ENCODE measurements at places on chromosomes 6 and 20. TPM values are rescaled to one million over a fixed set of nuclear protein-coding genes. Genes with fewer than 3 reads are reported as not detected.
A peak's percentile ranks its signal among the peaks of the same experiment; 100 is the strongest.

RBPJL gene
- total RNA-seq, result not detected

PNLDC1 gene
- not detected for total RNA-seq

DNA sequence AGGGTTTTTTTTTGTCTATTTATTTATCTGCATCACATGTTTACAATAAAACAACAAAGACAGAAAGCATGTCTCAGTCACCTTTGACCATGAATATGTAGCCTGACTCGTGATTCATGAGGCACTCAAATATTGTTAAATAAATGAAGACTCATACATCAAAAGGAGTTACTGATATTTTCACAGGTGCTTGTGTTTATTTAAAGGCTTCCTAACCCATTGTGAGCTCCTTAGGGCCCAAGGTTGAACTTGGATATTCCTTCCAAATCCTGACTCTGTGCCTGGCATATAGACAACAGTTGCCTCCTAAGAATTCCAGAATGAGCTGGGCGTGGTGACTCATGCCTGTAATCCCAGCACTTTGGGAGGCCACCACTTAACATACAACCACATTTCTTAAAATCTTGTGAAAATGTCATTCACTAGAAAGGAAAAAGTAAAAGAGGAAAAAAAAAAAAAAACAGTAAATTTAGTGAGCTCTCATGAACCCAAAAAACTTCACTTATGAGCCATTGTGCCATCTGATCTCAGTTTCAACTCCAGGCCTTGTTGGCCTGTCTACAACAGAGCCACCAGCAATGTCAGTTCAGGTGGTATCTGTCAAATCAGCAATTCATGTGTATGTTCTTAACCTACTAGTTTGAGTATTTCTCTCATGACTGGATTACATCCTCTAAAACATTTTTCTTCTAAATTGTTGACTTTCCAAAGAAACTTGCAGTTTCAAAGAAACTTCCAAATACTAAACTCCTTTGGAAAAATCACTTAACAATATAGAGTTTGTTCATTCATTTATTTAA, 162.7 kb upstream of the MARCKS start:
- no peak for DNase-seq

DNA sequence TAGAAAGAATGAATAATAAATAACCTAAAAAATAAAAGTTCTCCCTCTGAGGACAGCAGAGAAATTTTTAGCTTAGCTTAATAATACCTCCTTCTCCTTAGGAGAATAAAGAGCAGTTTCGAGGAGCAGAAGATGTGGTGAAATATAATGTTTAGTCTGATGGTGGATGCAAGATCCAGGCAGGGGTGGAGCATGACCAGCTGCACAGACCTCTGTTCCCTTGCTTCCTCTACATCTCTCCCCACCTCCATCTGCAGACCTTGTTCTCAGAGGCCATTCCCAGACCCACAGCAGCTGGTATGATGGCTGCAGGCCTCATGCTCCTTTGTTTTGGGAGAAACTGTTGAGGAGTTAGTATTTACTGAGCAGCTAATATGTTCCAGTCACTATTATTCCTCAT, 1.5 kb downstream of the BTN3A2 start:
- DNase-seq, result no peak

DNA sequence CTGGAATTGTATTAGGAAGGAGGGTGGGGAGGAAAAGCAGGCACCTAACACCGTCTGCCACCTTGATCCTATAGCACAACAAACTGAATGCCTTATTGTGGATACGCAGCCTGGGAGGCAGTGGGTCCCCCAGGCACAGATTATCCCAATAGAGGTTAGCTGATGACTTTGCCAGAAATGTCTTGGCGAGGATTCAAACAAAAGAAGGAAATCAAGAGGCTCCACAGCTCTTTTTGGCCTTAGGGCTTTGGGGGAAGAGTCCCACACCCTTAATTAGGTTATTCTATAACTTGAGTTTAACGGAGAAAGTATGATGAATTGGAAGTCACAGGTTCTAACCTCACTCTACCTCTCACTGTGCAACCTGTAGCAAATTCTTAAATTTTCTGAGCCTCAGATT, 102.0 kb downstream of the MRPL14 start:
- DNase-seq, result no peak

- no peak for DNase-seq
Measured at GRCh38 chr20:38094373-38094891, 60.9 kb downstream of the RPRD1B start.

DNA sequence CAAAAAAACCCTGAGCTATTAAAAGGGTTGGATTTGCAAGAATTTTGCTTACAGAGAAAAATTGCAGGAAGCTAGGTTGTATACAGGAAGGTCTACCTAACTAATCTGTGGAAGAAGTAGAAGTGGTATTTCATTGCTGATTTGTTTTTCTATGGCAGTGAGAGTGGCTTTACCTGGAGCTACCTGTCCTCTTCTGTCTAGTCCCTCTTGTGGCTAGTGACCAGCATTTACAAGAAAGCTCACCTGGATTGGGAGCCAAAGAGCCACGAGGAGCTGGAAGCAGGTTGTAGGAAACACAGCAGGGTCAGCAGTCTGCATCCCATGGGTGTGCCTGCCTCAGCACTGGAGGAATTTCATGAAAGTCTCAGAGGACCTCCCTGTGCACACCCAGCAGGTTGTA, 120.3 kb upstream of the RALGAPA2 start:
- DNase-seq, result no peak

PI3 gene
- total RNA-seq, result not detected

- DNase-seq, result peak; percentile 67
Measured at GRCh38 chr20:17570347-17571152, 675 bp downstream of the DSTN start.

TOX2 gene
- total RNA-seq, result 1.8 TPM

DNA sequence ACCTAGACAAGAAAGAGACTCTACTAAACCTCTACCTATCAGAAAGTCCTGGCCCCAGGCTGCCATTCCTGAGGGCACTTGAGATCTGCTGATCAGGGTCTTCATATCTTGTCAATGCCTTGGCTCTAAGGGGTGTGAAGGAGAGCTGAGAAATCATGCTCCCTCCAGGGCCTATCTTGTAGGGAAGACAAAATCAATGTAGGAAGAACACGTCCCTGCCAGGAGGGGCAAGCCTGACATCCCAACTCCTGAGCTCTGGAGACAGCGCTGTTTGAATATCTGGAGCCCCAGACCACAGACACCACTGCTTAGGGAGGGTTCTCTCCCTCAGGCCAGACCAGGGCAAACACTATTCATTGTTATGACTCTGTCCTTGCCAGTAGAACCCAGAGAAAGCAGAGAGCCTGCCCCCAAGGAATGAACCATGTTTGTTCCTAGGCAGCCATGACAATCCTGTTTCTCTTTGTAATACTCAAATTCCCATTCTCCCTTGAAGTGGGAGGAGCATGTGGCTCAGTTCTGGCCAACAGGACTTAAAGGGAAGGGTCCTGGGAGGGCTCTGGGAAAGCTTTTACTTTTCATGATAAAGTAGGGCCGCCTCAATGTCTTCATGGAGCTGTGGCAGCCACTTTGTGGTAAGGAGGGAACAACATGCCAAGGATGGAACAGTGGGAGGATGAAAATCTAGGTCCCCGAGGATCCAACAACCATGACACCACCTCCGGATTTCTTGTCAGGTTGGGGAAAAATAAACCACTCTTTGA, 1.8 kb upstream of the FASTKD5 start:
- DNase-seq, result no peak

- no peak for DNase-seq
Measured at GRCh38 chr6:158942349-158942748, 57.7 kb downstream of the RSPH3 start.

DNA sequence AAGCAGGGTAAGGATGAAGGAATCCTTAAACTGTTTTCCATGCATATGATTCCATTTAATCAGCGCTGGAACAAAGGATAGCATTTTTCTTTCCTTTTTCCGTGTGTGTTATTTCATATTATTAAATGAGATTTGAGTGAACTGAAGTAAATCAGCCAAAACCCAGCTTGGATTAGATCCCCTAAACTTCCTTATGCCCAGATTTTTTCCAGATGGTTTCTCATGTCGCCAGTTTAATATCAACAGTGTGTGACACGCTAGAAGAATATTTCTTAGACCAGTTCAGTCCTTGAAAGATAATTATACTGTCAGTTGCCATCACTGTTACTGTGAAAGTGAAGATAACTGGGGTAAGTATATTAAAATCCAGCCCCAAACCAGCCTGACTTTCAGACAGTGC, 1009.4 kb downstream of the KIF16B start:
- no peak for DNase-seq

WRNIP1 gene
- 33.6 TPM for total RNA-seq

HLA-DQA2 gene
- total RNA-seq, result 1.5 TPM

- DNase-seq, result no peak
Measured at GRCh38 chr20:3751675-3752385, 15.7 kb downstream of the ADISSP start.

DNA sequence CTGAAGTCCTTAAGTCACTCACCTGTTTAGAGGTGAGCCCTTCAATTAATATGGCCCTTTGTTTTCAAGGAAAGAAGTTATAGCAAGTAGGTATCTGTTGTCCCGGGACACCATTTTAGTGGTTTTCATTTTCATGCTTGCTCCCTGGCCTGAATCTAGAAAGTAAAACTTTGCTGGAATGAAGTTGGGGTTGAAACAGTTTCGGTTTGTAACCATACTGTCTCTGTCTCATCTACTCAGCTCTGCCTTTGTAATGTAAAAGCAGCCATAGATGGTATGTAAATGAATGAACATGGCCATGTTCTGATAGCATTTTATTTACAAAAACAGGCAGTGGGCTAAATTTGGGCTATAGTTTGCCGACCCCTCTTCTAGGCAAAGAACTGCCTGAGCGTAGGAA, 64.9 kb upstream of the GNRH2 start:
- no peak for DNase-seq

DNA sequence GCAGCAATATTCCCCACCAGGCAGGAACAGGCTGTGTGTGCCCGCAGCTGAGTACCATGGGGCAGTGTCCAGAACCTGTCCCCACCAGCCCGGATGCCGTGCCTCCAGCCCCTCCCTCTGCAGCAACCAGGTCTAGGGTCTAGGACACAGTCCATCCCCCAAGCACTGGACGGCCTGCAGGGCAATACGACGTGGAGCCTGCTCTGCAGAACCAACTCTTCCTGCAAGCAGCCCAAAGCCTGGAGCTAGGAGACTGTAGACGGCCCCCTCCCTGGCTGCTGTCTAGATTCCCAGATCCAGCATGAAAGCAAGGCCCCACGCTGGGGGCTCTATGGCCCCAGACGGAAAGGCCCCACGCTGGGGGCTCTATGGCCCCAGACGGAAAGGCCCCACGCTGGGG, 128.2 kb upstream of the AFDN start:
- DNase-seq, result no peak
